Dermis blood vessel endothelial cell (primary cell): ENCODE measurements at places on chromosomes 7 and 10. TPM values are rescaled to one million over a fixed set of nuclear protein-coding genes. Genes with fewer than 3 reads are reported as not detected.

The ASZ1 gene
- not detected in 2 replicates for total RNA-seq

The SEMA3D gene
- total RNA-seq, result 3.0 and 20.4 TPM in 2 replicates

The TSPAN12 gene
- 74.5 and 83.4 TPM in 2 replicates for total RNA-seq

The EXOC6 gene
- total RNA-seq, result 364 and 485 TPM in 2 replicates

The MARVELD1 gene
- 18.2 and 24.4 TPM in 2 replicates for total RNA-seq

The SEMA4G gene
- 1.9 and 2.6 TPM in 2 replicates for total RNA-seq

The PGAM2 gene
- total RNA-seq, result 0.19 and 0.51 TPM in 2 replicates

The RBM20 gene
- 4.6 and 5.3 TPM in 2 replicates for total RNA-seq

The PAX4 gene
- total RNA-seq, result 0.09 TPM in 1 of 2 replicates, not detected in the other

The TMEM243 gene
- total RNA-seq, result 20.8 and 31.1 TPM in 2 replicates

The TCAF2 gene
- total RNA-seq, result 4.3 and 14.0 TPM in 2 replicates

The JAKMIP3 gene
- 0.05 TPM in 1 of 2 replicates, not detected in the other for total RNA-seq

The FAM24B gene
- total RNA-seq, result 2.2 and 5.1 TPM in 2 replicates

The NRG3 gene
- 3.2 and 7.4 TPM in 2 replicates for total RNA-seq

The GPR26 gene
- total RNA-seq, result not detected in 2 replicates

The OR2A1 gene
- total RNA-seq, result not detected in 2 replicates

The SPDYE16 gene
- total RNA-seq, result 0.09 TPM in 1 of 2 replicates, not detected in the other

The SUN3 gene
- not detected in 2 replicates for total RNA-seq

The PNLIPRP3 gene
- under 0.01 TPM in 1 of 2 replicates, not detected in the other for total RNA-seq

The ACTL6B gene
- total RNA-seq, result not detected in 2 replicates

The GJD4 gene
- not detected in 2 replicates for total RNA-seq

The FRG2B gene
- total RNA-seq, result not detected in 2 replicates

The EDRF1 gene
- 18.8 and 19.1 TPM in 2 replicates for total RNA-seq

The TRPV5 gene
- not detected in 2 replicates for total RNA-seq

The IL15RA gene
- 13.9 and 15.7 TPM in 2 replicates for total RNA-seq

The MYL10 gene
- not detected in 2 replicates for total RNA-seq

The RPEL1 gene
- total RNA-seq, result 0.09 and 0.17 TPM in 2 replicates

The FAM237B gene
- total RNA-seq, result not detected in 2 replicates

The MRC1 gene
- 156 and 249 TPM in 2 replicates for total RNA-seq

The AKR1C8 gene
- total RNA-seq, result 1.5 TPM in 1 of 2 replicates, not detected in the other

The GCK gene
- total RNA-seq, result 0.23 TPM in 1 of 2 replicates, not detected in the other

The PCDH15 gene
- total RNA-seq, result not detected in 2 replicates

The OPALIN gene
- not detected in 2 replicates for total RNA-seq

The ECHDC3 gene
- 17.4 and 26.0 TPM in 2 replicates for total RNA-seq

The OPN4 gene
- total RNA-seq, result not detected in 2 replicates
